Ovary (tissue), 10 donors: ENCODE measurements at places on chromosomes 12 and 14. TPM values are rescaled to one million over a fixed set of nuclear protein-coding genes. Genes with fewer than 3 reads are reported as not detected.

DNA sequence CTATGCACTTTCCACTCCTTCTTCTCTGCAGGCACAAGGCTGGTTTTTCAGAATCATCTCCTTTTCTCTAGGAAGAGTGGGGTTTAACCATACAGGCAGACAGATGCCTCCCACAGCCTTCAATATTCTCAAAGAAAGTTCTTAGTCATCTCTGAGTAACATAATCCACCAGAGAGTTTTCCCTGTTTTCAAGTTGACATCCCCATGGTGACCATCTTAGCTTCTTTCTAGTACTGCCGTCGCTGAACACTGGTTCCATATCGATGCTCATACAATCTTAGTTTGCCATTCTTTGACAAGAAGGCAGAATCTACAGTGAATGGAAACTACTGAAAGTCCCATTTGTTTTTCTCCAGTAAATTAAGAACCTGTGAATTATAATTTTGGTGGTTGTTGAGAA is 28.6 kb downstream of the TPH2 start:
- no peak for DNase-seq

GRCh38 chr12:62841846-62842245 is 93.1 kb downstream of the PPM1H start:
- no peak for DNase-seq

Gene VRTN
- not detected for total RNA-seq

- no peak for DNase-seq
Measured at GRCh38 chr12:27119797-27120196, 37.4 kb upstream of the C12orf71 start.

DNA sequence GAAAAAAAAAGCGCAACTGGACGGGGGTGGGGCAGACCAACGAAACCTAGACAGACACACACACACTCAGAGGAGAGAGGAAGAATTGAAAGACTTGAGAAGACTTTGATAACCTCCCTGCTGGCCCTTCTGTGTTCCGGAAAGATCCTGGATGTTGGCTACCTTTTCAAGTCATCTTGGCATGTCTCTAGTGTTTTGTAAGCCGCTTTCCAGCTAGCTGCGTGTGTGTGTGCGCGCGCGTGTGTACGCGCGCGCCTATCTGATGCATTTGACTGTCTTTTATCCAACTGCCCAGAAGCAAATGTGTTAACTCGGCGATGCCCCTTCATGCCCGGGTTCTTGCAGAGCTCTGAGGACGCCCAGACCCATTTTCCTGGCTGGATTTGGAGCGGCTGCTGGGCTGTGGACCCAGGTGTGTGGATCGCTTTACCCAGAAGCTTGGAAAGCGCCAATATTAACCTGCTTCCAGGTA is 664 bp downstream of the LRFN5 start:
- no peak for DNase-seq
